NCI-H524 (cell line): ENCODE measurements at places on chromosomes 2 and 18.

DNA sequence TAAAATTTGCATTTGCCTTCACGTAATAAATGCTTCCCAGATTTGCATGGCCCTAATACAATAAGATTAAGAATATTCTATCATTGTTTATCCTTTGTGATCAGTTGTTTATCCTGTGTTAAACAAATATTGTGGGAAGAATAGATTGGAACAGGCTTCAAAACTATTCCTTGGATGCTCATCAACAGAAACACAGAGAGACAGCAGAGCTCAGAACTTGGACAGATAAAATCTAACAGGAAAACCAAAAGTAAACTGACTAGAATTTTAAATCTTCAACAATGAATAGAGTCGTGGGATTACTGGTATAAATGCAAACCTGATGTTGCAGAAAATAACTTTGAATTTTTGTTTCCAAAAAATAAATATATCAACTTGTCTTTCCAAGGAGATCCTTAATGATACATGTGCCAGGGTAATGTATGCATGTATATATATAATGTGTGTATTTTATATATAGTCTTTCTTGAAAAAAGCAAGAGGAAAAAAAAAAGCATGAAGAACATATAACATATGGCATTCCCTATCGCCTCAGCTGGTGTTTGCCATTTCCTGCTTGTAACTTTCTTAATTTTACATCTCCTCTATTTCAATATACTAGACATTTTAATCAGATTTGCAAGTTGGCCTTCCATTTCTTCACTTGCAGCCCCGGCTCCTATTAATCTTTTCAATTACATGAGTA lies 59.9 kb upstream of the TANK start:
- DNase-seq: no peak

DNA sequence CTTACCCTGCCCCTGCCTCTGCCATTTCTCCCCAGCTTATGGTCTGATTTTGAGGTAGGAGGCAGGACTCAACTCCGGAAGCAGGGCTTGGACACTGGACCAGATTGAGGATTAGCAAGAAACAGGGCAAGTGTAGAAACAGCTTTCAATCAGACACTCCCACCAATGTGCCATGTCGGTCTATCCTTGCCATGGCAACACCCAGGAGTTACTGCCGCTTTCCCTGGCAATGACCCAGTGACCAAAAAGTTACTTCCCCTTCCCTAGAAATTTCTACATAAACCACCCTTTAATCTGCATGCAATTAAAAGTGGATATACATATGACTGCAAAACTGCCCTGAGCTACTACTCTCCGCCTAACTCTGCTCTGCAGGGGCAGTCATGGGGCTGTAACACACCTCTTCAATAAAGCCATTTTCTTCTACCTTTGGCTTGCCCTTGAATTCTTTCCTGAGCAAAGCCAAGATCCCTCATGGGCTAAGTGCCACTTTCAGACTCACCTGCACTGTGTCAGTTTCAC lies 156.7 kb downstream of the LPIN1 start:
- no peak for DNase-seq

DNA sequence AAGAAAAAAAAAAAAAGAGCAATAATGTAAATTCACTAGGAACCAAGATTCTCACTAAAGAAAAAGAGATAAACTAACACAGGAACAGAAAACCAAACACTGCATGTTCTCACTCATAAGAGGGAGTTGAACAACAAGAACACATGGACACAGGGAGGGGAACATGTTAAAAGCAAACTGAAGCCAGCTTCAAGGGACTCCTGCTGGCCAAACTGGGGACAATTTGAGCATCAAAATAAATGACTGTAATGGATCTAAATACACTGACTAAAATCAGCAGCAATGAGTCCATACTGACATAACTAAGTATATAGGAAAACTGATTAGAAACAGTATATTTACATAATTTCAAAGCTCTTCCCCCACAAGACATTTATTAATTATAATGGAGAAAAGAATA lies 73.0 kb downstream of the FARSB start:
- peak; percentile 6 for DNase-seq

- DNase-seq: no peak
These were observed 256.6 kb upstream of the RASGRP3 start for GRCh38 chr2:33219850-33220275.

DNA sequence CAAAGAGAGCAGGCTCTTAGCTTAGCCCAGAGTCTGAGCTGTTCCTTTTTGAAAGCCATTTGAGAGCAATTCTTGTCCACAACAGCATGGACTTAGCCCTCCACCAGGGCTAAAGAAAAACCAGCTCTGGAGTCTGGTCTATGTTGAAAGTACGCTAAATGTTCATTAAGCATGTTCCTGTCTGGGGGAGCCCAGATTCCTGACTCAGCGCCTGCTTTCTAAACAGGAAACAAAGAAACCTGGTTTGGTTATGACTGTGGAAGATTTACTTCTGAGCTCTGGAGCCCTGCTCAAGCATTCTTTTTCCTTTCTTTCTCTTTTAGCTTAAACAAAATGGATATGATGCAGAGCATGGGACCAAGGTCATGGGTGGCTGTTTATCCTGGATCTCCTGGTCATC lies 279.8 kb downstream of the RBM43 start:
- DNase-seq: no peak

GRCh38 chr18:59674903-59675270 lies 22.3 kb downstream of the CCBE1 start:
- DNase-seq: no peak

GRCh38 chr2:41771710-41772109 lies 276.1 kb upstream of the PKDCC start:
- DNase-seq: no peak

DNA sequence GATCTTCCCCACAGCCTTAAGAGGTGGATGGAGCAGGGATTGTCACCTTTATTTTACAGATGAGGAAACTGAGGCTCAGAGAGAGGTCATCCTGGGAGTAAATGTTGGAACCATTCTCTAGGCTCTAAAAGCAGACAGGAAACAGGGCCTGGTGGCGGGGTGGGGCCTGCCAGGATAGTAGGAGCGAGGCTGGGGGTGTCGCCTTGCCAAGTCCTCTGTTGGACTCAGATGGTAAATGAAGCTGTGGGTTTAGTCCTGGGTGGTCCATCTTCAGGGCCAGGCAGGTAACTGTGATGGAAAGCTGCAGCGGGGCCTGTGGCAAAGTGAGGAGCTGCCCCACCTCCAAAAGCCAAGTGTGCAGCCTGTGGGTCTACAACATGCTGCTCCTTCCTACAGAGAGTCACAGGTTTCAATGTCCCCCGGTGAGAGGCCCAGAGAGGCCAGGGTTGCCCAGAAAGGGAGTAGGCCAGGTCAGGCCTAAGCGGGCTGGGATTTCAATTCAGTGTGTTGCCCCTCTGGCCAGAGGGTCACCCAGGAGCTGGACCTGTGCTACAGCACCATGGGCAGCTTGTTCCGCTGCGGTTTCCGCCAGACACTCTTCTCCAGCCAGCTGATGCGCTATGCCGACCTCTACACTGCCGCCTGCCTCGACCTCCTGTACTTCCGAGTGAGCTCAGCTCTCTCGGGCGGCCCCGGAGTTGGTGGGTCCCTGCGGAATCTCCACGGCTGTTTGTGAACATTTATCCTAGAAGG lies 6.6 kb downstream of the NT5DC4 start:
- DNase-seq: no peak

DNA sequence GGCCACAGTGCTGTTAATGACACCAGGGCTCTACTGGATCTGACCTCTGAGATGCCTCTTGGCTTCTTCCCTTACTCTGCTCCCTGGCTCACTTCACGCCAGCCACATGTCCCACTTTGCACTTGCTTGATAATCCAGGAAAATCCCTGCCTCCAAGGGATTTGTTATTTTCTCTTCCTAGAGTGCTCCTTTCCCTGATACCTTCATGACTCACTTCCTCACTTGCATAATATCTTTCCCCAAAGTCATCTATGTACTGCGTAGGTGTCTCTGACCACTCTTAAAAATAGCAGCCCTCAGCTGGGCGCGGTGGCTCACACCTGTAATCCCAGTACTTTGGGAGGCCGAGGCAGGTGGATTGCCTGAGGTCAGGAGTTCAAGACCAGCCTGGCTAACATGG lies 572.3 kb downstream of the PLCL1 start:
- DNase-seq: no peak

DNA sequence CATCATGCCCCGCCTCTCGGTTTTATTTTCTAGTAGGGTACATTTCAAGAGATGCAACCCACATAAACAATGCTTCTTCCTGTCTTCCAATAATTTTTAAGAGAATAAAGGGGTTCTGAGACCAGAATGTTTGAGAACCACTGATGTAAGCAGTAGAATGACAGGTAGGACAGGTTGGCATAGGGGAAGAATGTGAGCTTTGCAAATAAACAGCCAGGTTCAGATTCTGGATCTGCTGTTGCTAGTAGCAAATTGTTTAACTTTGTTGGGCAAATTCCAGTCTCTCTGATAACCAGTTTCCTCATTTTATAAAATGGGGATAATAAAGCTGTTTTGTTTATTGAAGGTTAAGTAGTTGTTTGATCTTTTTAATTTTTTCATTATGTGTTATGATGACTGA lies 32.8 kb downstream of the SOCS6 start:
- DNase-seq: no peak

DNA sequence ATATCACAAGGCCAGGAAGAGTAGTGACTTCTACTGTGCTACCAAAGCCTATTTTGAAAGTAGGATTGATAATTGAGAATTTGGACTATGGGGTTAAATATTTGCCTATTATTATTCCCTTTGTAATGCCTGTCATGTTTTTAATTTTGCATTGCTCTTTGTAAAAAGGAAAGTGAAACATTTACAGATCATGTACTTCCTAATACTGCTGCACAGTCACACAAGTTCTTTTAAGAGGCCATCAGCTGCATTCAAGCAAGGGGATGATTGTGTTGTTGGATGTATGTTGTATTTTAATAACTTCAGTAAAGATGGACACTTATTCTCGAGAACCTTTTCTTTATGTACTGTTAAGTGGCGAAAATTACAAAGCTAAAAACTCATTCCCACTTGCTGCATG lies 70.1 kb downstream of the PLEKHA3 start:
- DNase-seq: no peak

GRCh38 chr2:231621051-231621879 lies 28.6 kb downstream of the TEX44 start:
- no peak for DNase-seq

- peak; percentile 18 for DNase-seq
These were observed at the start of gene KLHL41 for GRCh38 chr2:169509298-169509885. Gene KLHL41 (plus strand): TSS chr2:169509702. CDS start chr2:169509779, 77 bp downstream.

DNA sequence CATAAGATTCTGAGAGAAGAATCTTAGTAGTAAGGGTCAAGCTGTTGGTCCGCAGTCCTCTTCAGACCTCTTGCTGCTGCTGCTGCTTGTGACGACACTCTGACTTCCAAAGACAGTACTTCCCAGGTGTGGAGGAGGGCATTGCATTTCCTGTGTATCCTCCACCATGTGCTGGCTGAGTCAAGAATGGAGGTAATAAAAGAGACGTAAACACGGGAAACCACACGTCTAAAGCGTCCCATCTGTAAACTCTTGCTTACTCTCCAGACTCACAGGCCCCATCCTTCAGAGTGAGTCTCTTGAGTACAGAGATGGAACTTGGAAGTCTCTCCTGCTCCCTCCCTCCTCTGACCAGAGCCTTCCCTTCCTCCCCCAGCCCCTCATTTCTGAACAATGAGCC lies 25.6 kb downstream of the KLHL29 start:
- no peak for DNase-seq

GRCh38 chr2:220504938-220505503 lies 877.6 kb downstream of the SLC4A3 start:
- DNase-seq: no peak

DNA sequence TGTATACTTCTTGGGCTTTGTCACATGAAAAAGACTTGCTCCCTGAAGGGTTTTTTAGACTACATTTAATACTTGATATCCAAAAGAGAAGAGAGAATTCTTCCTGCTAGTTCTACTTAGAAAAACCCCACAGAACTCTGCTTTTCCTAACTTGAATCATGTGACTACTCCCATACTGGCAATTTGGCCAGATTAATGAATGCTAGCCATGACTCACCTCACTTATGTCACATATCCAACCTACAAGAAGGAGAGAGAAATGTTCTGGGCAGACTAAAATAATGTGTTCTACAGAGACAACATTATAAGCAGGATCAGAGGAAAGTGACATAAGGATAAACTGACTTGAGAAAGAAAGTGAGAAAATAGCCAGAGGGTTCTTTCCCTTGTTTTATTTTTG lies 249.3 kb upstream of the GULP1 start:
- peak; percentile 8 for DNase-seq

- DNase-seq: peak; percentile 32
These were observed 852 bp downstream of the POLI start for GRCh38 chr18:54269893-54270844.

GRCh38 chr2:1804865-1805264 lies 60.5 kb upstream of the PXDN start:
- DNase-seq: no peak

DNA sequence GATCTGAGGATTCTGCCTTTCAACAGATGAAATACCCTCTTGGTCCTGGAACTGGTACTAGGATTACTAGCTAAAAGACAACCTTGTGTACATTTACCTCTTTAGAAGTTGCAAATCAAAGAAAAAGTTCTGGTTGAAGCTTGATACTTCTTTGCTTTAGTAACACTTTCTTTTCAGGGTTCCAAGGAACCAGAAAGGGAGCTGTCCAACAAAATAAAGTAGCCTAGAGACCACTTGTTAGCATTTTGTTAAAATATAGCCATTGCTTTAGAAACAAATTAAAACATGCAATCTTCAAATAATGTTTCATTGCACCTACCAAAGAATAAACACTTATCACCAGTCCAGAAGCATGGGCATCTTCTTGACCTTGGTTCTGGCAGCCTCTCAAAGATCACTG lies 117.9 kb upstream of the MAP3K20 start:
- DNase-seq: no peak

GRCh38 chr2:213162516-213163118 lies 11.2 kb upstream of the IKZF2 start:
- no peak for DNase-seq

- DNase-seq: peak; percentile 65
These were observed 15.9 kb upstream of the SEC11C start for GRCh38 chr18:59123588-59124369.

DNA sequence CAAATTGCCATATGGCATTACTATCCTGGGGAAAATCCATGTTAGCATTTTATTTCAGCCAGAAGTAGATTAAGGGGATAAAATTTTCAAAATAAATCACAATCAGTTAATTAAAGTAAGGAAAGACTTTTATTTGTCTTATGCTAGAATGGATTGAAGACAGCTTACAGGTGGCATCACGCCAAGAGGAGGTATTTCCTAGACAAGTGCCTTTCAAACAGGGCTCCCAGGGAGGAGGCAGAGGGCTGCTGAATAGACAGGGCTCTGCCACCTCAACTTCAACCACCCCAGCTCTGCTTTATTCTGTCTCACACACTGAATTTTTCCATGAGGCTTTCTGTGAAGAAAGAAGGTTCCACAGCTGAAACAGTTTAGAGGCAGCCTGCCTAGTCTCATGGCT lies 12.2 kb downstream of the CCDC68 start:
- DNase-seq: peak; percentile 50

- no peak for DNase-seq
These were observed 181.3 kb upstream of the LINC00305 start for GRCh38 chr18:64330161-64330560.

- no peak for DNase-seq
These were observed 12.5 kb downstream of the RASGRP3 start for GRCh38 chr2:33488715-33489540.

GRCh38 chr2:42376758-42377157 lies 15.7 kb upstream of the COX7A2L start:
- DNase-seq: no peak
